NCI-H510A (cell line): ENCODE measurements at places on chromosomes 11 and 22.

GRCh38 chr11:130909650-130910049 lies 6.6 kb downstream of the SNX19 start:
- DNase-seq, result no peak

- no peak for DNase-seq
Measured at GRCh38 chr11:43278193-43278956, 33.4 kb upstream of the API5 start.

DNA sequence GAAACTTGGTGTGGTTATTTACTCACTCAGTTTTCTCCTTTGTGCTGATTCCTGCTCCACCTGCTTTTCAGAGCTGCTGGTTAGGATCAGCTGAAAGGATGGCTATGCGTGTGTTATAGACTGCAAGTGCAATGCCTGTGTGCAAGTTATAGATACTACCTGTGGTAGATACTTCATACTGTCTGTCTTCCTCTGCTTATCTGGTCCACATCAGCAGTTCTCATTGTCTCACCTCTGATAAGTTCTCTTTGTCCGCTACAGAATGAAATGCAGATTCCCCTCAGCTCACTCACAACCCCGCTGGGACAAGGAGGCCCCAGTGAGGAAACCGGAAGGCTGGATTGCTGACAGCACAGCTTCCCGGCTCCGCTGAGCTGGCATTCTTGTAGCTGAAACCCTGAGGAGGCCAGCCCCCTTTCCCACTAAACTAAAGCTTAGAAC lies 37.5 kb upstream of the LYVE1 start:
- DNase-seq, result no peak

DNA sequence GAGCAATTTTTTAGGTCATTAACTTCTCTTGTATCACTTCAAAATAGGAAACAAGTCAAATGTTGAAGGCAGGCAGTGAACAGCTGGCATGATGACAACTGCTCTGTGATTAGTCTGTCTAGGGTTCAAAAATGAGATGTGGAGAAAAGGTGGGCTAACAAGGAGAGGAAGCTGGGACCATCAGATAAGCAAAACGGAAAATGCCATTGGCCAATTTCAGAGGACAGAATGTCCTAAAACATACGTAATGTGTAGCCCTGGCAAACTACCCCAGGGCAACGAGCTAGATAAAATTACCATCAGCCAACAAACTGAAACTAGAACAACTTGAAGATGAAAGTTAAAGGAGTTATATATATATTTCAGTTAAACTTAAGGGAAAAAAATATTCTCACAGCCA lies 93.2 kb downstream of the RELT start:
- no peak for DNase-seq

- DNase-seq, result no peak
Measured at GRCh38 chr11:72189455-72190250, 2.3 kb upstream of the FOLR1 start.

DNA sequence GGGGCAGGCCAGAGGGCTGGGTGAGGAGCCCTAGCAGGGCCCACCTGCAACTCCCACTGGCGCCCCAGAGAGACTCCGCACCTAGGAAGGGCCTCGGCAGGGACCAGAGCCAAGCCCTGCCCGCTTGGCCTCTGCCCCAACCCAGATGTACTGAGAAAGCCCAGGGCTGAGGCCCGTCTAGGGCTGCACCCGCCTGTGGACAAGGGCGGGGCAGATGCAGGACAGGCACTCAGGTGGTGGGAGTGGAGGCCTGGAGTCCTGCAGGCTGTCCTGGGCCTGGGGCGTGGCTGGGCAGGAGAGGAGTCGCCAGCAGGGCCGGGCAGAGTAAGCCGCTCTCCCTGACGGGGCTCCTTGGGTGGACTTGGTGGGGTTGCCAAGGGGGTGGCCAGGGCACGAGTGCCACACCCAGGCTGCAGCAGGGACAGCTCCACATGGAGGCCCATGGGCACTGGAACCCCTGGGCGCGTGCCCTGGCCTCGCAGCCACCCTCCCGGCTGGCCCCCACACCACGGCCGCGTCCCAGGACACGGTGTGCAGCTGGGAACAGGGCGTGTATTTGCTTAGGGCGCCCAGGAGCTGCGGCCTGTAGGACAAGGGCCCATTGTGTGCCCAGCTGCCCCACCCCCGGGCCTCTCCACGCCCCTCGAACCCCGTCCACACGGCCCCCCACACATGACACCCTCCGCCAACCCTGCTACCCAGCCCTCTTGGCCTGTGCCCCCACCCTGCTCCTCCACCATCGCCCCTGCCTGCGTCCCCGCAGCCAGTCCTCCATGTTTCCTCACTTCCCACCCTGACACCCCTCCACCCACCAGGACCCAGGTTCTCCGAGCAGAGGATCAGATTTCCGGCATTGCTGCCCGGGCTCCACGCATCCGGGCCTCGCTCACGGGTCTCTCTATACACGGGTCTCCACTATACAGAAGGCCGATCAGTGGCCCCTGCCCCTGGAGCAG lies 11.3 kb upstream of the PIM3 start:
- no peak for DNase-seq

- no peak for DNase-seq
Measured at GRCh38 chr11:120467627-120468026, 43.9 kb upstream of the GRIK4 start.

GRCh38 chr22:39821008-39821407 lies 72.6 kb downstream of the ENTHD1 start:
- DNase-seq, result no peak

DNA sequence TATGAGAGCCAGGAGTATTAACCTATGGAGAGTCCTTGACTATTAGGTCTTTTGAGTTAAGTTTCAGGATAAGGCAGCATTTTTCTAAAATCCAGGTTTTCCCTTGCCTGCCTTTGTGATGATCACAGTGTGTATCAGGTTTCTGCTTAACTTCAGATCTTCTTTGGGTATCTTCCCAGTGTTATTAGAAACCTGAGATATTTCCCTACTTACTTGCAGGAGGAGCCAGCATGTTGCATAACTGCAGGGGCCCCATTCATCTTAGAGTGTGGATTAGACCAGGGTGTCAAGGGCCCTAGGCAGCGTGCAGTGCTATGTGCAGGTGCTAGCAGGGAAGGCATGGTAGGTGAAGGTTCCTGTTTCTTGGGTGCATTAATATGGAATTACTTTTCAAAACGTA lies 69.5 kb downstream of the ZNRF3 start:
- no peak for DNase-seq

GRCh38 chr11:28176351-28176750 lies 68.2 kb downstream of the METTL15 start:
- no peak for DNase-seq

DNA sequence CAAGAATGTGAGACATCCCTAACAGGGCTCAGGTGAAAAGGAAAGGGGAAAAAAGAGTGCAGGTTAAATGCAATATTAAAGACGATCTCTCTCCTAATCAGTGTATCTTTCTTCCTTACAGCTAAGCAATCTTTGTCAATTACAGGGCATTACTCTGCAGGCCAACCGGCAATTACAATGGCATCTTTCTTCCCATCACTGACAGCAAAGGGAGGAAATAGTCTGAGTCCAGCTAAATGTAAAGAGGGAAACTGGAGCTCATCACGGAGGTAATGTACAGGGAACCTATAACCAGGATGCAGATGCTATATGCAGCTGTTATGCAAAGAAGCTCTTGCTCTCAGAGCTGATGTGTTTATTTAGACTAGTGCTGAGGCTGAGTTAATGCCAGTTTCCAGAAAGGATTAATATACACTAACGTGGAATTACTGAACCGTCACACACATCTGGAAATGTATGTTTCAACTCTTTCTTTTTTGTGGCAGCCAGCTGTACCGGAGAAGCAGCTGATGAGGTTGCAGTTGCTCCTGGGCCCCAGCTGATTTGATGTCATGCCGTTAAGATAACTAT lies 121.6 kb downstream of the KIRREL3 start:
- DNase-seq, result no peak

GRCh38 chr11:95736355-95736754 lies 53.2 kb downstream of the FAM76B start:
- DNase-seq, result no peak

DNA sequence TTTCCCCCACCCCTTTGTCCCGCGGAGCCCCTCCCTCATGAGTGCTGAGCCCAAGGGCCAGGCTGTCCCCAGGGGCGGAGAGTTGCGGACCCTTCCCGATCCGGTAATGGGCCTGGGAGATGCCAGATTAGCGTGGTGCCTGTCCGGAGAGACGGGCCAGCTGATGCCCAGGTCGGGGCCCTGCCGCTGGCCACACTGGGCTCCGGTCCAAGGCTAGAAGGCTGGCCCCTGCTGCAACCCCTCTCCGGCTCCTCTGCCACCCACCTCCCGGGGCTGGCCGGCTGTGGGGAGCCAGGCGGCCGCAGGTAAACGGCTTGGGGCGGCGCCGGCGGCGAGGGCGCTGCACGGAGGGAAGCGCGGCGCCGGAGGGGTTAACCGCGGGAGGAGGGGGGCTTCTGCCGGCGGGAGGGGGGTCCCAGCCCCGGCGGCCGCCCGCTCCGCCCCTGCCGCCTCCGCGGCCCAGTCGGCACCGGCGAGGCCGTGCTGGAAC lies at the start of gene KCNK4:
Gene KCNK4 (plus strand): TSS at position 41 of the 490 bp plus-strand sequence. CDS start 1,717 bp downstream, outside the sequence.
- no peak for DNase-seq

- no peak for DNase-seq
Measured at GRCh38 chr11:16402654-16403447, 46.5 kb upstream of the SOX6 start.

DNA sequence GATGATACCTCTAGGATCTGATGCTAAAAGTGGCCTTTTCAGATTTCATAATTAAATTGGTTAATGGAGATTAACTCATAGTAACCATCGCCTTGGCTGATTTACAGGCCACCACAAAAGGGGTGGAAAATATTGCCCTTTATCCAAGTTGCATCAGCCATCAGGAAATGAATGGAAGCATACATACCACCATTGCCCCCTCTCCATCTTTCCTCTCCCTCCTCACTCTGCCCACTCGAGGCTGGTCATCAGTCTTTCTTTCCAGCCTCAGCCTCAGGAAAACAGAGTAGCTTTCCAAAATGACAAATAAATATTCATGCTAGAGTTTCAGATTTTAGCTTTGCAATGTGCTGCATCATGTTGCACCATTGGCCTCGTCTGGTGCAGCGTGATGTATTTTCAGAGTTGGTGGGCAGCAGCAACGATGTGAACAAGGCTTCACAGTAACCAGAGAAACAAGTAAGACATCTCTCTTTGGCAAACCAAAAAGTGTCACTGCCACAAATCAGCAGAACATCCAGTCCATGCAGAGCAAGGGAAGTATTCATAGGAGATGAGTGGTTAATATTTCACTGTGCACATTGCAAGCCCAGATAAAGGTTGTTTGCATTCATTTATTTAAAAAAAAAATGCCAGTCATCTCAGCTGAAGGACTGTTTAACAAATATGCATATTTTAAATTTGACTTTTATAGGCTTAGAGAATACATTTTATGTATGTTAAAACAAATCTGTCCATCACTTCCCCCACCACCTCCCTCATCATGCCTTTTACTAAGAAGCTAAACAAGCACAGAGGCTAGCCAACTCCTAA lies 136.7 kb upstream of the FAT3 start:
- no peak for DNase-seq

DNA sequence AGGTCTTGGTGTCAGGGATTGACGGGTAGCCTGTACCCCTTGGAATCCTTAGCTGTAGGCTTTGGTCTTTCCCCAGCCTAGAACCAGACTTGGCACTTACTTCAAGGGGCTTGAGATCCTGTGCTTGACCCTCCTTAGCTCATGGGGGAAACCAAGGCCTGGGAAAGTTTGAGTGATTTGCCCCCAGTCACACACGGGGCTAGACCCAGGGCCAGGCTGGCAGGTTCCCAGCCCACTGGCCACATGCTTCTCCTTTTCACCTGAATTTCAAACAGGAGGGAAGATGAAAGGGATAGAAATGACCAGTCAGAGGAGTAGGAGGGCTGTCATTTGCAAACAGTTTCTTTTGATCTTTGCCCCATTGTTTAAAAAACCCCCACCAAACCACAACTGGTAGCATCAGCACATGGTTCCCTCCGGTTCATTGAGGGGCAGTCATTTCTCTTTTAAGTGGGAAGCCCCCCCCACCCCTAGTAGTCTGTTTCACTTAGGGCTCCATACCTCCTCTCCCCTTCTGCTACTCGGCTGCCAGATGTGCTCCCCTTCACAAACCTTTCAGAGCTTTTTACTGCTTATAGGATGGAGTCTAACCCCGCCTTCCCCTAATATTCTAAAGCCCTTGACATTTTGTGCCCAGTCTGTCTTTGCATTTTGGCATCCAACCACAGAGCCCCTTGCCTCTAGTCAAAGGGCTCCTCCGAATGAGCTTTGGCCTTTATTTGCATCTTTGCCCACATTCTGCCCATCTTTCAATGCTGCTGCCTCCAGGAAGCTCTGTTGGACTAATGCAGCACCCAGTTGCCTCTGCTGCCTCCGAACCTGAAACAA lies 37.6 kb downstream of the ZNRF3 start:
- no peak for DNase-seq

DNA sequence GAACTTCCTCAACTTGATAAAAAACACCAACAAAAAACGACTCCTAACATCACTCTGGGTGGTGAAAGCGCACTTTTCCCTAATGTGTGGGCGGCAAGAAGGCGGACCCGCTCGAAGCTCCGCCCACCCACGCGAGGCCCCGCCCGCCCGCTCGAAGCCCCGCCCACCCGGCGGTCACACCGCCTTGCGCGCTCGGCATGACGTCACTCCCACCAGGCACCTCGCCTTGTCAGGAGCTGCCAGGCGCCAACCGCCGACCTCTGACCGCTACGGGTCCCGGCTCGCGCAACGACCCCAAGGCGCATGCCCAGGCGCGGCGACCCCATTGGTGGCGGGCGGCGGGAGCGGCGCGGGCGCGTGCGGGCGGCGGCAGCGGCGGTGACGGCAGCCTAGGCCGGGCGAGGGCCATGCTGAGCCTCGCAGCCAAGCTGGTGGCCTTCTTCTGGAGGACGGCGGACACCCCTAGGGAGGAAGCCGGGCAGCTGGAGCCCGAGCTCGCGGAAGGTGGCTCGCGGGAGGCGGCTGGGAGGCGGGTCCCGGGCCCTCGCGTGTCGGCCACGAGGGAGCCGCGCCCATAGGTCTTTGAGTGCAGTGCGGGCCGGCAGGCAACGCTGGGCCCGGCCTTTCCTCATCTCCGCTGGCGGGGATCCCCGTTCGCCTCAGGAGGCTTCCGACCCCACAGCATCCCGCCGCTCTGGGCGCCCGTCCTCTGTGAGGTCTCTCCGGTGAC lies at the start of gene MOV10L1:
Gene MOV10L1 (plus strand): TSS at position 325 of the 730 bp plus-strand sequence. CDS start 83 bp downstream, at position 408.
- DNase-seq, result no peak

DNA sequence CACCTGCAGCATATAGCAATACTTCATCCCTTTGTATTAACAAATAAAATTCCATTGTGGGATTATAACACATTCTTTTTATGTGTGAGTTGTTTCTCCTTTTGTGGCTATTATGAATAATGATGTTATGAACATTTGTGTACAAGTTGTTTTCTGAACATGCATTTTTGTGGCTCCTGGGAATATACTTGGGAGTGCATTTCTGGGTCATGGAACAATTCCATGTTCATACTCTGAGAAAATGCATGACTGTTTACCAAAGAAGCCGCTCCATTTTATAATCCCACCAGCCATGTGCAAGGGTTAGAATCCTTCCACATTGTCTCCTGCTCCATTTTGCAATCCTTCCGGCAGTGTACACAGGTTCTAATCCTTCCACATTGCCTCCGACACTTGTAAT lies 713.8 kb downstream of the TBC1D22A start:
- no peak for DNase-seq

DNA sequence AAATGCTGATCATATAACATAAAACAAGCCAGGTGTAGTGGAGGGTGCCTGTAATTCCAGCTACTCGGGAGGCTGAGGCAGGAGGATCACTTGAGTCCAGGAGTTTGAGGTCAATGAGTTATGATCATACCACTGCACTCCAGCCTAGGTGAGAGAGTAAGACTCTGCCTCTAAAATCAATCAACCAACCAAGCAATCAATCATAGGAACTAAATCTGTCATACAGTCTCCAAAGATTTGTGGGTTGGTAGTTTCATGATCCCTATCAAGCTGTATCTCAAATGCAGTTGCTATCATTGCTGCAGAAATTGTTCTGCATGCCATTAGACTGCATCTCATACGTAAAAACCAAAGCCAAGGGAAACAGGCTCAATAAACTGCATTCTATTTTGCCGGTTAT lies 33.1 kb downstream of the NARS2 start:
- DNase-seq, result no peak
